Central memory CD4-positive, alpha-beta T cell (primary cell): ENCODE measurements at places on chromosomes 6 and 20.

- DNase-seq = no peak
Measured at GRCh38 chr6:50825375-50826036, 6.8 kb downstream of the TFAP2B start.

- DNase-seq = no peak
Measured at GRCh38 chr20:63661108-63661507, 3.0 kb downstream of the RTEL1 start.

- DNase-seq = no peak
Measured at GRCh38 chr6:9140951-9141460, 705.7 kb upstream of the SLC35B3 start.

DNA sequence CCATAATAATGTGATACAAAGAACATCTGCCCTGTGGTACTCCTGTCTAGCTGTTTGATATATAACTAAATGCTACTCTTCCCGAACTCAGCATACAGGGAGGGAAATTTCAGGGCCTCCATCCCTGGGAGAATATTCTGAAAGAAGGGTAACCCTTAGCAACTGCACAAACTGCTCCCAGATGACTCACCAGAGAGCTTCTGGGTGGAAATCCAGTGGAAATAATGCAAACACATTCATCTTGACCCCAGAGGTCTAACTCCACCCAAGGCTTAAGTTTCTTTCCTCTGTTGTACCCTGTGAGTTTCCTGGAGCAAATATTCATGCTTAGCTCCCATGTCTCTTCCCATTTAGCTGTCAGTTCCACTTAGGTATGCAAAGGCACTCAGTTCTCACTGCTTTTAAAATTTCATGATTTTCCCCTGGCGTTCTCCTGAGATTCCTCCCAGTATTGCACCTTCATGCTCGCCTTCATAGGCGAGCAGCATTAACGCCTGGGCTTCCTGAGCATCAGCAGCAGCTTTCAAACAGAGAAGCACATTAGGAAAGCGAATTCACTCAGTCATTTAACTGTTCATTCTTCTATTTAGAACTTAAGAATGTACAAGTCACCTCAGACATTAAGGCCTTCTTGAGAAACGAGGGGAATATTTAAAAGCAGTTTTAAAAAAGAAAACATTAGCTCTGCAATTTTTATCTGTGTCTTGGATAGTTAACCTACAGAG lies 43.8 kb upstream of the LAMA4 start:
- DNase-seq = no peak

- no peak for DNase-seq
Measured at GRCh38 chr20:52275181-52275691, 83.7 kb upstream of the ZFP64 start.

DNA sequence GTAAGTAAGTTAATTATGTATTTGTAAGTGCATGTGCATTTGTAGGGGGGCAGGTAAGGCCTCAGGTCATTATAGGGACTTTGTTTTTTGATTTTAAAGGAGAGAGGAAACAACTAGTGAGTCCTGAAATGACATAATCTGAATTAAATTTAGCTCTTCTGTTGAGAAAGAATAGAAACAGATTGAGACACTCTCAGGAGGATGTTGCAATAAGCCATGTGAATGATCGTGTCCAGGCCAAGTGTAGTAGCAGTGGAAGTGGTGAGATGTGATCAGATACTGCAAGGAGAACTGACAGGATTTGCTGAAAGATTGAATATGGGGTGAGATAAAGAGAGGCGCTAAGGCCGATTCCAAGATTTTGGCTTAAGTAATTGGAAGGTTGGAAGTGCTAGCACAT lies 2.6 kb upstream of the CENPW start:
- no peak for DNase-seq

GRCh38 chr20:15594158-15594695 lies 979.0 kb downstream of the KIF16B start:
- no peak for DNase-seq
